Endothelial cell (in vitro differentiated cells): ENCODE measurements at places on chromosomes 16 and 17.

- DNase-seq, result no peak
Measured at GRCh38 chr17:7266784-7267183, 4.5 kb upstream of the CLDN7 start.

DNA sequence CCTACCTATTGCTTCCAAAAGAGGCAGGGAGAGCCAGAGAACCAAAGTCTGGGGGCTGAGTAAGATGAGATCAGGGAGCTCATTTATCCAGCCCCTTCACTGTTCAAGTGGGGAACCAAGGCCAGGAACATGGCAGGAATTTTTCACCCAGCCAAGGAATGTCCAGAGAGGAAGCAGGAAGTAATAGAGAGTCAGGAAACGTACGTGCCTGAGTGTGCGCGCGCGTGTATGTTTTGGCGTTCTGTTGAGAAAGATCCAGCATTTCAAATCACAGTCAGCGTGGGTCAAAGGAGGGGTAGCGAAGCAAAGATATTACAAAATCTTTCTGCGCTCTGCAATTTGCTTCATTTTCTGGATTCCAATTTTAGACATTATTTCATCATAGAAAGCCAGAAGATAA lies 41.9 kb upstream of the WSCD1 start:
- peak; percentile 33 for DNase-seq

DNA sequence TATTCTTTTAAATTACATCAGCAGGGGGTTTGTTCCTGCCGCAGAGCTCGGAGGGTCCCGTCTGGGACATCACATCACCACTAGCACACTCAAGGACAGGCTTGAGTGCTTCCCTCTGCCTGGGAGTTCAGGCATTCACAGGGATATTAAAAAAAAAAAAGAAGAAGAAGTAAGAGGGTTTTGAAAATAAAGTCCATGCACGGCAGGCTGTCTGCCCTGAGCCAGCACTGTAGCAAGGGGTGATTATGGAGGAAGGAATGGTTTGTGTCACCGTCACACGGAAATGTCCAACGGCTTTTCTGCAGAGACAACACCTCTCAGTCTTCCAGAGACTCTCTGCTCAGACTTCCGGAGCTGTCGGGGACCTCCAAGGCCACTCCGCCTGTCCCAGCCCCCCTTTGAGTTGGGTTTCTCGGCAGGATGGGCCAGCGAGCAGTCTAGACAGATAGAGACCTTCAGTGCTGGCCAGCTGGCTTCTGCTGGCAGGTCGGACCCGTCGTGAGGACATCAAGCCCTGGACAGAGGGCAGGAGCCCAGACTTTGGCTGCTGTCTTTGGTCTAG lies 33.6 kb downstream of the MEOX1 start:
- DNase-seq, result no peak

GRCh38 chr17:40191237-40192208 lies 14.3 kb downstream of the RAPGEFL1 start:
- DNase-seq, result peak; percentile 75
